ENCODE measurements at places on chromosomes 7 and 10. TPM values are rescaled to one million over a fixed set of nuclear protein-coding genes. Genes with fewer than 3 reads are reported as not detected.

Gene PDE1C
- total RNA-seq: 220 TPM

Gene PKD1L1
- total RNA-seq: 2.5 TPM

Gene TEX47
- total RNA-seq: 0.24 TPM

Gene UPK3BL1
- total RNA-seq: 10.3 TPM

Gene PLEKHA8
- 5.7 TPM for total RNA-seq

Gene TAS2R38
- total RNA-seq: not detected

Gene FAM24B
- 0.43 TPM for total RNA-seq

Gene GARIN1A
- 2.4 TPM for total RNA-seq

Gene MYL10
- not detected for total RNA-seq

Gene SFRP4
- 15.0 TPM for total RNA-seq

Gene INTS15
- 13.6 TPM for total RNA-seq

GRCh38 chr10:35644050-35644950 is 2.2 kb upstream of the FZD8 start:
- no peak for DNase-seq

DNA sequence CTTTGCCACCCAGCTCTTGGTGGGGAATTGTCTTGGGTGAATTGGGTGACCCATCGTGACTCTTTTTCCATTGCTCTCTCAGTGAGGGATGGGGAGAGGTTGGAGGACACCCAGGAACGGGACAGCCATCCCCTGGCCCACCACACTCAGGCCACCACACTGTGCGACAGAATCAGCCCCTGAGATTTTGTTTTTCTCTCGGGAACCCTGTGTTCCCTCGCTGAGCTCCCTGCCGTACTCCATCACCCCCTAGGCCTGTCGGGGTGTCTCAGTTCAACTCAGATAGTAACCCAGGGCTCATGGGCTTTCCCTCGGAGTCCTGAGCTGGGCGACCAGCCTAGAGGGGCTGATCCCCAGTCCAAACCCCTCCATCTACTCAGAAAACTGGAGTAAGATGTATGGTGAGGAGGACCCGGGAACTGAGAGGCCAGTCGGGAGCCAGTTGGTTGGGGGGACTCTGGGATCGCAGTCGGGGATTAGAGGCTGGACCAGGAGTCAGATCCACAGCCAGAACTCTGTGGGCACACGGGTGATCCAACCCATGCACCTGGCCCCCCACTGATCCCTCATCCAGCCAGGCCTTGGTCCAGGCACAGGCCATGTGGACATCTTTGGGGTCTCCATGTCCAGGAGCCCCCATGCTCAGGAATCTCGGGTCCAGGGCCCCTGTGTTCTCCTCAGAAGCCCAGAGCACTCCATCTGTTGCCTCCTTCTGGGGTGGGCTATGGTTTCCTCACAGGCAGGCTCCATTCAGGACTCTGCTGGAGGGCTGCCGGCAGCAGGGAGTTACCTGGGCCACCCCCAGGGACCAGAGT is 9.3 kb downstream of the CRYGN start:
- DNase-seq: no peak

GRCh38 chr7:47252675-47253074 is 329.2 kb downstream of the TNS3 start:
- DNase-seq: no peak

- DNase-seq: no peak
Measured at GRCh38 chr7:67854221-67855178, 857.9 kb downstream of the TYW1 start.

DNA sequence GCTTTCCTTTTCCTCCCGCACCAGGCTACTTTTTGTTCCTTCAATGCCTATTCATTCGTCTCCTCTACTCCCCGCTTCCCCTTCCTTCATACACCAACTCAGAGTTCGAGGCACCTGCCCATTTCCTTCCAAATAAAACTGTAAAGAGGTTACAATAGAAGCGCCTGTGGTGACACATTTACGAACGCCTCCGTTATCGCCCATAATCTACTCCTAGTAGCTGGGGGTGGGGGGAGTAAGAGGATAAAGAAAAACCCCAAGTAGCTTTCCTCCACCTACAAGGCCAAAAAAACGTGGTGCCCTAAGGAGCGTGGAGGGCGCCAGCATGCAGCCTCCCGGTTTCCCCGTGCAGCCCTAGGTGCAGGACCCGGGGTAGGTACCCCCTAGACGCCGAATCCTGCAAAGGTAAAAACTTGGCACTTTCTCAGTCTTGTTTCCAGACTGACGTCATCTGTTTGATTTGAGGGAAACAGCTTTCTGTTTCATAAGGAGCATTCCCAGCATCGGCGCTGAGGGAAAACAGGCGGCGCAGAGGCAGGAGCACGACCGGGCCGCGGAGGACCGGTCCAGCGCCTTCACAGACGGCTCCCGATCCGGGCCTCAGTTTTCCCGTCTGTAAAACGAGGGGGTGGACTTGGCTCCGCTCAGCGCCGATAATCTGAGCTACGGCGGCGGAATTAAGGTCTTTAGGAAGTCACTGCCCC is 922 bp downstream of the PPA1 start:
- no peak for DNase-seq

GRCh38 chr7:75914169-75914654 is 743 bp upstream of the POR start:
- DNase-seq: no peak

- DNase-seq: no peak
Measured at GRCh38 chr7:157769086-157769485, 432.3 kb downstream of the DNAJB6 start.

DNA sequence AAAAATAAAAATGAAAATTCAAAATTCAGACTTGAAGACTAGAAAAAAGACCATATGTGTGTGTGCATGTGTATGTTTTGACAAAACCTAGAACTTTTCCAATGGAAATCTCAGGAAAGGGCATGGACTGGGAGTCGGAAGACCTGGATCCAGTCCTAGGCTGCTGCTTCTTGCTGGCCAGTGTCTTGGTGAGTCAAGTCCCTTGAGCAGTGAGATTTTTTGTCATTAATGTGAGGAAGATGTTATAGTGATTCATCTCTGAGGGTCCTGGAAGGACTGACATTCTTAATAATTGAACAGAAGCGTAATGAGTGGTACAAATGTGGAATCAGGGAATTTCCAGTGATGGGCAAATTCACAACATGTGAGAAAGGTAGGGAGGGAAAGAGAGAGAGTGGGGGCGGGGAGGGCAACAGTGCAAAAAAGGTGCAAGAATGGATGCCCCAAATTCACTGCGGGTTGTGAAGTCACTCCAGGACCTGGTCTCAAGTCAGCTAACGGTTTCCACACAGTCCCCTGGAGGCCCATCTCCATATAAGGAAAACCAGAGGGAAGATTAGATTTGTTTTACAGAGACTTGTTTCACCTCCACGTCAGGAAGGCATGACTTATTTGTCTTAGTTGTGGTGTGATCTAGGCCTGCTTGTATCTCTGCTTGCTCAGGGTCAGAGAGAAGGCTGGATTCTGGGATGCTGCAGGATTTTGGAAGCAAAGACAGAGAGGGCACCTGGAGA is 201.7 kb downstream of the BUB3 start:
- no peak for DNase-seq

- no peak for DNase-seq
Measured at GRCh38 chr10:131019696-131020095, 291.8 kb downstream of the TCERG1L start.

GRCh38 chr10:114511881-114512280 is 107.6 kb upstream of the AFAP1L2 start:
- no peak for DNase-seq

GRCh38 chr10:76892766-76893479 is 744.7 kb downstream of the KCNMA1 start:
- no peak for DNase-seq
